Activated naive CD8-positive, alpha-beta T cell treated with anti-CD3 and anti-CD28 coated beads, Interleukin-2, amount 10 ng/mL, durations not matched to agents 7 days and 5 days (primary cell): ENCODE measurements at places on chromosomes 3 and 15.

- DNase-seq = no peak
These were observed 697.5 kb upstream of the CBLB start for GRCh38 chr3:106566277-106566676.

- peak; percentile 91 for DNase-seq
These were observed 1.5 kb upstream of the TNK2 start for GRCh38 chr3:195909644-195910498.

- DNase-seq = no peak
These were observed 293.8 kb upstream of the WNT5A start for GRCh38 chr3:55780913-55781312.

DNA sequence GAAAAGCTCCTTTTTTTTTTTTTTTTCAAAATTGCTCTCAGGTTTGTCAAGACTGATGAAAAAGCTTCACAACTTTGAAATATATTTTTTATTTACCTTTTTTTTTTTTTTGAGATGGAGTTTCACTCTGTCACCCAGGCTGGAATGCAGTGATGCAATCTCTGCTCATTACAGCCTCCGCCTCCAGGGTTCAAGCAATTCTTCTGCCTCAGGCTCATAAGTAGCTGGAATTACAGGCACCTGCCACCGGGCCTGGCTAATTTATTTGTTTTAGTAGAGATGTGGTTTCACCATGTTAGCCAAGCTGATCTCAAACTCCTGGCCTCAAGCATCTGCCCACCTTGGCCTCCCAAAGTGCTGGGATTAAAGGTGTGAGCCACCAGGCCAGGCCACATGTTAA, 1515.0 kb downstream of the OTOL1 start:
- no peak for DNase-seq

DNA sequence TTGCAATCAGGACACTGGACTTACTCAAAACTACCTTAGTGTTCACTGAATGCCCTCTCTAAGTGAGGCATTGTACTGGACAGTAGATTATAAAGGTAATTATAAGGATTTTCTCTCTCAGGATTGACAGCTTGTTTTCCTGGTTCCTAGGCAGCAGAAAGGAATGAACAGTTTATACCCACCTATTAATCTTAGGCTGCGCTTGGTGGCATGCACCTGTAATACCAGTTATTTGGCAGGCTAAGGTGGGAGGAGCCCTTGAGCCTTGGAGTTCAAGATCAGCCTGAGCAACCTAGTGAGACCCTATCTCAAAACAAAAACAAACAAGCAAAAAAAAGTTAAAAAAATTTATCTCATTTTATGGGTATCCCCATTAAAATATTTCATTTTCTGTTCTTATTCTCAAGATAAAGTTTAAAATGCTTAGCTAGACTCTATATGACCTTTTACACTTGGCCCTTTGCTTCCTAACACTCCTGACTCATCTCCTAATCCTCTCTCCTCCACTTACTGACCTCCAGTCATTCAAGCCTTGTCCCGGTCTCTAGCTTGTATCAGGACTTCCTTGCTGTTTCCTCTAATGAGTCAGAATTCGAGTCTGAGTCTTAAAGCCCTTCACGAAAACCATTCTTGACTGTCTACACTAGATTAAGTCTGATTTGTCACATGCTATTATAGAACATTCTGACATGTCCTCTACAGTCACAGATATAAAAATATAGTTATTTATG, 348.6 kb downstream of the NLGN1 start:
- DNase-seq = no peak

- no peak for DNase-seq
These were observed 31.9 kb downstream of the ZNF710 start for GRCh38 chr15:90033006-90033405.

DNA sequence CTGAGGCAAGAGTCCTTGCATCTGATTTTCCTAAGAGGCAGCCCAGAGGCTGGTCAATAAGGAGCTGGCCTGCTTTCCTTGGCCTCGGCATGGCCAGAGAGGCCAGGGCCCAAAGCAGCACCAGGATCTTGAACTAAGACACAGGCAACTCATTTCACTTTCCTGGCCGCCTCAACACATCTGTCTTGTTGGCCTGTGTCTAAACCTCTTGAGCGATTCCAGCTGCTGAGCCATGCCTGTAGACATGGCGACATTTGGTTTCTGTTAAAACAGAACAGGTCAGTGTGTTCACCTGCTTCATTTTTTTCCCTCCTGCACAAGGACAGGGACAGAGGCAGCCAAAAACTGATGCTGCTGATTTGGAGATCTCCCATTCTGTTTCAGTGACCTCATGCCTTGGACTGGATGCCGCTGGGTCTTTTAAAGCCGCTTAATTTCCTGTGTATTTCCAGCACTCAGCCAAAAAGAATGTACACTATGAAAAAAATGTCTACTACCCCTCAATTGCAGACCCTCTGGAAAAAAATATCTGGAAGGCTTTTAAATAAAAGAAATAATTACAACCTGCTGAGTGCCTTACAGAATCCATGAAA, 266.6 kb upstream of the ICE2 start:
- no peak for DNase-seq

DNA sequence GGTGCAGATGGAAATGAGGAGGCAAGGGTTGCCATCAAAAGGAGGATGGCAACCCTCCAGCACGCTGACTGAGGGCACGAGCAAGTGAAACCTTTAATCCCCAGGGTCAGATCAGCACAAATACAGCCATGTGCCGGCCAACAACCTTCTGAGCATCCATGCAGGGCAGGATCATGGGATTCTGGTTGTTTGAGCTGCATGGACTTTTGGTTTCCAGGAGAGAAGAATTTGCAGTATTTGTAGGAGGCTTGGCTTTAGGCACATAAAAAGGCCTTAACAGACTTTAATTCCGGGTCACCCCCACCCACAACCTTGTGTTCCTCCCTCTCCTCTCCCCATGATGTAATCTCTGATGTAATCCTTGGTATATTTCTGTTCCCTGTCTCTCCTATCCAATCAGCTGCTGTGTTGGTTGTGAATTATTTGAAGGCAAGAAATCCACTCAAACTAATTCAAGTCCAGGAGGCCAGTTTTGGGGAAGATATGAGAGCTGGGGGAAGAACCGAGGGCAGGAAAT, 254.3 kb downstream of the SHQ1 start:
- DNase-seq = no peak

DNA sequence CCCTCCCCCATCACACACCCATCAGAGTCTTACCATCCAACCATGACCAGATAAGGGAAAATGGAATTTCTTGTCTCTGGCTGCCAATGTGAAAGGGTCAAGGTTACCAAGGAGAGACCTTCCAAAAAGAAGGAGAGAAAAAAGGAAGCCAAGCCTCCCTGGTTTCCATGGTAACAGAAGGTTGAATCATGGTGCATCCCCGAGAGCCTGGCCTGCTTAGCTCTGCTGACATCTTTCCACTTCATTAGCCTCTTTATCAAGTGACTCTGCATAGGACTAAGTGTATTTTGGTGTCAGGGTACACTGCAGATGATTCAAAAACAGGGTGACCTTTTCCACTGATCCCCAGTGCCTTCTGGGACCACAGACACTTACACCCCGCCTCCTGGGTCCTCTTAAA, 225.7 kb upstream of the PPP2R3A start:
- no peak for DNase-seq

- DNase-seq = no peak
These were observed 3.9 kb downstream of the CAMK1 start for GRCh38 chr3:9765865-9766264.

- no peak for DNase-seq
These were observed 6.3 kb downstream of the ANKRD28 start for GRCh38 chr3:15791525-15791924.

- no peak for DNase-seq
These were observed 436.8 kb downstream of the MFSD1 start for GRCh38 chr3:159238646-159239045.

GRCh38 chr3:16795581-16795980, 89.2 kb upstream of the PLCL2 start:
- DNase-seq = no peak

- no peak for DNase-seq
These were observed 72.9 kb downstream of the OCA2 start for GRCh38 chr15:28026221-28026620.

DNA sequence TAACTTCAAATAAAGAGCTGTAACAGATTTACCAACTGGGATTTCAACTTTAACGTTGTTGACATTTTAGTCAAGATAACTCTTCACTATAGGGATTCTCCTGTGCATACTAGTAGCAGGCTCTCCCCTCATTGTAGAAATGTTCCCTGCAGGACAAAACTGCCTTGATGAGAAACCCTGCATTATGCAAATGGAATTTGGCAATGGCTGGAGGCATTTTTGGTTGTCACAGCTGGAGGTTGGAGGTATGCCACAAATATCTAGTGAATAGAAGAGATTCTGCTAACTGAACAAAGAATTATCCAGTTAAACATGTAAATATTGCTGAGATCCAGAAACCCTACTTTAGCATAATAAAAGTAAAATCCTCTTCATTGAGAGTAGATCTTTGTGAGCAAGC, 928.8 kb upstream of the ALCAM start:
- DNase-seq = no peak

DNA sequence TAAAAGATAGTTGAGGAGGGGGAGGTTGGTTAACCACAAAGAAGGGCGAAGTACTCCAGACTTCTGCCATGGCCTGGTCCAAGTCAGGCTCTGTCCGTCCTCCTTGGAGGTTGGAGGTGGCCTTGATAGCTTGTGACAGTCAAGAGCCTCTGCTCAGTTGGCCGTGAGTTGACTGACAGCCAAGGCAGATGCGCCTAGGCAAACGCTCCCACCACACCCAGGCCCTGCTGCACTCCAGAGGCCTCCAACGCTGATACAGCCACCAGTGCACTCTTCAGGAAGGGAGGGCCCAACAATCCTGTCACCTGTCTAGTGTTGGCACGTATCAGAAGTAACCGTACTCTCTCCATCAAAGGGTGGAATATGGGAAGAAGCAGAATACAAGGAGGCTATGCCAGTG, 9.3 kb downstream of the RBPMS2 start:
- DNase-seq = no peak

DNA sequence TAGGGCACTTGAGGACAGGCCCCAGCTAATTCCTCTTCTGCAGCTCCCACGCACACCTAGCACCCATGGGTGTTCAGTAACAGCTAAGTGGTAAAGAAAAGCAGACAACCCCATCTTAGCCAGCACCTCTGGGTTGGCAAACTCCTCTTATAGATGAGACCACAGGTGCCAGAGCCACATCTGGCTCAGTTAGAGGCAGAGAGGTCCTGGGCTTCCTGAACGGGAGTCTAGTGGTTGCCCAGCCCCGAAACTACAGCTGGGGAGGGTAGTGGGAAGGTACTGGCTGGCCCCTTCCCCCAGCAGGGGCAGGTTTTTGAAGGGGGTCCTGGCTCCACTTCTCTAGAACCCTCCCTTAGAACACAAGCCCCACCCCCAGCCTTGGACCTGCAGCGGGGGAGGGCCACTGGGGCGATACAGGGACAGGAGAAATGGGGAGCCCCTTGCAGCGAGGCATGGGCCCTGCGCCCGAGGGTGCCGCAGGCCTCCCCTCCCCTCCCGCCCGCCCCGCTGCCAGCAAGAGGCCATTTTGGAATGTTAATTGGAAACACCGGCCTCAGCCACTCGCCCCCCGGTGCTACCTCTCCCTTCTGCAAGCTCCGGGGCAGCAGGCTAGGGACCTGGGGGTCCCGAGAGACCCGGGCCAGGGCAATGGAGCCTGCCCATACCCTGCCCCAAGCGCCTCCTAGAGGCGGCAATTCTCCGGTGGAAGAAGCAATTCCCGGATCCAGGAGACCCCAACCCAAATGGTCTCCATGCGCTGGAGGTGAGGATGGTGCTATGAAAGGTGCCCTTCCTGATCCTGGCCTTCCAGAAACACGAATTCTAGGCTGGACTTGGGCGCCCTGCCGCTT, 1.5 kb downstream of the DUSP7 start:
- DNase-seq = peak; percentile 55

GRCh38 chr3:186536883-186537844, 7.0 kb downstream of the CRYGS start:
- no peak for DNase-seq

DNA sequence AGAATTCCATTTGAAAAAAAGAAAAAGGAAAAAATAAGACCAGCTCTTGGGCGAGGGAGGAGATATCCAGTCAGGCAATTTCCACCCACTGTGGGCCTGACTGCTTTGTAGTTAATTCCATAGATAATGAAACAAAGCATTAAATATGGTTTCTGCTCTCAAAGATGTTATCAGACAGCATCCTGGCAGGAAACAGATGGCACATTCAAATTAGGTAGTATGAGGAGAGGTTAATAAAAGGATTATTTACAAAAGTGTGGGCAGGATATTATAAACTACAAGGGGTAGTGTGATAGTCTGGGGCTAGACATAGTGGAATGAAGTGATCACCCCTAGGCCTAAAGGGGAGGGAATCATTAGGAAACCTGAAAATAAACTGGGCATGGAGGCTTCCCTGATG, 193.2 kb downstream of the CLSTN2 start:
- no peak for DNase-seq

- no peak for DNase-seq
These were observed 333.5 kb upstream of the SEMA6D start for GRCh38 chr15:47383801-47384200.

DNA sequence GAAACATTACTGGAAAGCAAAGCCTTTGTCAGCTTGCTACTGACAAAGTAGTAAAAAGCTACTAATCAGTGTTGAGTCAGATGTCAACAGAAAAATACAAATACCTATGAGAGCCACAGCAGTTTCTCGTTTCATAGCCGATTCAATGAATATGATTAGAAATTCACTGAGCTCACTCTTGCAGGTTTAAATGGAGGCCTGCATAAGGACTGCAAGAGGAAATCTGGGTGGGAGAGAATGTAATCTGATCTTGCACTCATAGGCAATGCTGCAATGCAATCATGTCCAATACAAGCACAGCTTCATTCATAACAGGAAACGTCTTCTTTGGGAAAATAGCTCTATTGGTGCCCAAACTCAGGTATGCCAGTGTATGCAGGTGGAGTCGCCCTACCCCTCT, 608.8 kb downstream of the ROBO2 start:
- DNase-seq = no peak

DNA sequence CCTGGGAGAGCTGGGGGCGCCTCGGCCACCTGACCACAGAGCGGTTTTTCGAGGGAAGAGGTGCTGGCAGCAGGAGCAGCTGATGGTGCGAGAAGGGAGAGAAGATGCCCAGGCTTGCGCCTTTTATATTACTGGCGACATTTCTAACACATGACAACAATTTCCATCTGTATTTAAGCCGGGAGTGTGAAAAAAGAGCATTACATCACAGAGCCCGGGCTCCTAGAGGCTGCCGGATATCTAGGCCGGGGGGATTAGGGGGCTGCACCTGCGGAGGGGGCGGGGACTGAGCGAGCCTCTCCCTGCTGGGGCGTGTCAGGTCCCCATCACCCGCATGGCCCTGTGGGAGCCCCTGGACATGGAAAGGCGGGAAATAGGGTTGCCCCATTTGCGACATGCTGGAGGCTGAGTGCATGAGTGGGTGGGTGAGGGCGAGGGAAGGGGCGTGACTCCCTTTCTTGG, 440.7 kb downstream of the MAGI1 start:
- DNase-seq = no peak

GRCh38 chr15:69540622-69541021, 88.0 kb downstream of the RPLP1 start:
- DNase-seq = no peak

GRCh38 chr3:55969634-55970033, 482.5 kb upstream of the WNT5A start:
- no peak for DNase-seq

GRCh38 chr3:105495021-105495420, 128.3 kb downstream of the ALCAM start:
- DNase-seq = no peak
